ENCODE measurements at places on chromosomes 6 and 20.

DNA sequence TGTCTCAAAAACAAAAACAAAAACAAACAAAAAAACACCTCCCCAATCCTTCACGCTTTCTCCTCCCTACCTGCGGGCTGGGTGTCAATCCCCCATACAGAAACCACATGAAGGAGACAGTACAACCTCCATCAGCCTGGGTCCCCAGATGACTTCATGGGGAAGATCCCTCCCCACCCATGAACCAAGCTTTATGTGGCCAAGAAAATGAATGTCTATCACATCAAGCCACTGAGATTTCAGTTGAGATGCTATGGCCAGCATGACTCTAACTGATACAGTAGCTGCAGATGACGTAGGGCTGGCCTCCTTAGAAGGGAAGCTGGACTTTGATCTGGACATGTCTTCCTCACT is 21.2 kb upstream of the BNIP5 start:
- DNase-seq = no peak

DNA sequence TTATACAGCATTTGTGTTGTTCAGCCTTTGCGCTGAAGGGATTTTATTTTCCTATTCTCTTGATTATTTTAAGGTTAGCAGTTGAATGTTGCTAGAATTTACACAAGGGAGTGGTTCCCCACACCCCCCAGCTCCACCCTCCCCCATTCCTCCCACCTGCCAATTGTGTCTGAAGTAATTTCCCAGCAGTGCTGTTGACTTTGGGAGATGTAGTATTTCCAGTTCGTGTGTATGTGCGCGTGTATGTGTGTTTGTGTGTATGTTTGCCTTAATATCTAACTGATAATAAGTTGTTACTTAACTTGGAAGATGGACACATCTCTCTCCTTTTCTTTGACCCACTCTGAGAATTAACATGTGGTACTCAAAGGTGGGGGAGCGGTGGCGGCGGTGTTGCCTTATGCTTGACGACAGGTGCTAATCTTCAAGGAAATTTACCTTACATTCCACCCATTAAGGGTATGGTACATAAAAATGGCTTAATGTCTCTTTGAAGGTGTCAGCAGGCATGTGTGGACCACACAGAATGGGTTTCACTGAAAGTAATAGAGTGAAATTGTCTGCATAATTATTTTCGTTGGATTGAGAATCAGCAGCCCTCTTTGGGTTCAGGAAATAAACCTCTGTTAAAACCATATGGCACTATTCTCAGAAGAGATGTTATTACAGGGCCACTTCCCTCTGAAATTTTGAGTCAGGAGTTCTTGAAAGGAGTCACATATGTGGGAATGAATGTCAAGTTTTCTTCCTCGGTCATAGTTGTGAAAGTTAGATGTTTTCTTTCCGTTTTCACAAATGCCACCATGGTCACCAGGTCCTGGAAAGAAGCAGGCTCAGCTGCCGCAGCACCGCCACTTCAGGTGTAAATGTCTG is 95.6 kb upstream of the SUPT3H start:
- DNase-seq = no peak

DNA sequence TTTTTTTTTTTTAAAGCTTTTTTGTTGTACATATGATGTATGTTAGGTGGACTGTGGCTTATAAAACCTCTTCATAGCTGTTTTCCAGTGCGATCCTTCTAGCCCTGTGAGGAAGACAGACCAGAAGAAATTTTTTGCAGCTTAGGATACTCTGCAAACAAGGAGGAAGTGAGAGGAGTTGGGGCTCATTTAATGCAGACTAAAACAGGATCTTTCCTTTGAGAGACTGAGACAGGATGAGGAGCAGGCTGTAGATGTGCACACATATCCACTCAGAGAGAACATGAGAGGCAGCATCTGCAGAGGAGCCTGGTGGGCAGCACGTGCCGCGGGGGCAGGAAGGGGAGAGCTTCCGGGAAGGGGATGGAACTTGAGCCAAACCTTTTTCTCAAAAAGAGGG is 45.7 kb downstream of the PPARD start:
- DNase-seq = no peak

DNA sequence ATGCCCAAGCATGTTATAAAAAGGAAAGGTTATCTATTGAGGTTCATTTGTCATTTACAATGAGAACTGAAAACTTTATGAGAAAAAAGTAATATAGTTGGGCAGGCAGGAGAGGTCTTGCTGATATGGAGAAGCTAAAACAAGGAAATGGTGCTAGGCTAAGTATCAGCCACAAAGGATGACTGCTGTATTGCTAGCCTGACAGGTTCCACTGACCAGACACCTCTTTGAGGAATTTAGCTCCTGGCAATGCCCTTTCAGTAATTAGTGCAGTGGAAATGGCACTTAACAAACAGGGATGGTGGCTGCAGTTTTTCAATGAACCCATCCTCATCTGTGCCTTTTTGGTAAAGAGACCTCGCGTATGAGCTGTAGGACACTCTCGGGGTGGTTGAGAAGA is 284.4 kb downstream of the ZFAND3 start:
- DNase-seq = no peak

DNA sequence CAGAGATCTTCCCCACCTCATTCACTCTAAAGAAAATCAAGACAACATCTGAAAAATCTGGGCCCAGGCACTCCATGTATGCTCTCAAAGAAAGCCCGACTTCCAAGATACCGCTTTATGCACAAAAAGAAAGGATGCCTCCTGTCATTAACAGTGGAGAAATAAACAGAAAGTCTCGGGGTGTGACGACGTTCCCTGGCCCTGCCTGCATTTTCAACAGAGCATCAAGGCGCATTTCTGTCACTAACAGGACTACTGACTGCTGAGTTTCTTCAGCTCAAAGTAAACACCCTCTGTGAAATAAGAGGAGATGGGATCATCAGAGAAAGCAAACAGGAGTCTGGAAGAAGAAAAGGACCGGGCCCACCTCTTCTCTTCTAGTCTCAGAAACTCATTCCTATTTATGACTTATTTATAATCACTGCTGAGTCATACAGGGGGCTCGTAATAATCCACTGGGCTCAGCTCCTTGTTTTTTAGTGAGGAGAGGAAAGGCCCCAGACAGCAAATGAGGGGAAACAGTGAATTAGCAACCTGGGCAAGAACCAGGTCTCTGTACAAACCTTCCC is 99.7 kb downstream of the ZMYND8 start:
- DNase-seq = no peak

DNA sequence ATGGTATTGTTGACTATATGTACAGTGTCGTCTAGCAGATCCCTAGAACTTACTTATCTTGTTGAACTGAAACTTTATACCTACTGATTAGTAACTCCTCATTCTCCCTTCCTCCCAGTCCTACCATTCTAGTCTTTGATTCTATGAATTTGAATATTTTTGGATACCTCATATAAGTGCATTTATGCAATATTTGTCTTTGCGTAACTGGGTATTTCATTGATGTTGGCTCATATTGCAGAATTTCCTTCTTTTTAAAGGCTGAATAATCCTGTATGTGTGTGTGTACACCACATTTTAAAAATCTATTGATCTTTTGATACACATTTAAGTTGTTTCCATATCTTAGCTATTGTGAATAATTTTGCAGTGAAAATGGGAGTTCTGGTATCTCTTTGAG is 119.9 kb downstream of the SOX4 start:
- DNase-seq = no peak

DNA sequence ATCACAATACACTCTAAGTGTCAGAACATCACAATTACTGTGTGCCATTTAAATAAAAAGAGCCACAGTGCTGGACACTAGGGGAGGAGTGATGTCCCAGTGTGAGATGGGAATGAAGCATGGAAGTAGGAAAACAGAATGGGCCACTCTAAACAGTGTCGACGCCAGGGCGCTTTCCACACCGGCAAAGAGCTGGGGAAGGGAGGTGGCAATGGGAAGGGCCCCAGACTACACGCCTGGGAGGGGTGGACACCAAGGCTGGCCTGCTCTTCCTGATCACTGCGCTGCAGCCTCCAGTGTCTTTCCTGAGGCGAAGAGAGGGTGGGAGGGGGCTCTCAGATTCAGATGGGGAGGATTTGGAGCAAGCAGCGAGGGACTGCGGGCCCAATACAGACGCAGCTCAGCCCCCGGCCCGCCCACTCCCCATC is 75.9 kb downstream of the ERMARD start:
- DNase-seq = no peak

DNA sequence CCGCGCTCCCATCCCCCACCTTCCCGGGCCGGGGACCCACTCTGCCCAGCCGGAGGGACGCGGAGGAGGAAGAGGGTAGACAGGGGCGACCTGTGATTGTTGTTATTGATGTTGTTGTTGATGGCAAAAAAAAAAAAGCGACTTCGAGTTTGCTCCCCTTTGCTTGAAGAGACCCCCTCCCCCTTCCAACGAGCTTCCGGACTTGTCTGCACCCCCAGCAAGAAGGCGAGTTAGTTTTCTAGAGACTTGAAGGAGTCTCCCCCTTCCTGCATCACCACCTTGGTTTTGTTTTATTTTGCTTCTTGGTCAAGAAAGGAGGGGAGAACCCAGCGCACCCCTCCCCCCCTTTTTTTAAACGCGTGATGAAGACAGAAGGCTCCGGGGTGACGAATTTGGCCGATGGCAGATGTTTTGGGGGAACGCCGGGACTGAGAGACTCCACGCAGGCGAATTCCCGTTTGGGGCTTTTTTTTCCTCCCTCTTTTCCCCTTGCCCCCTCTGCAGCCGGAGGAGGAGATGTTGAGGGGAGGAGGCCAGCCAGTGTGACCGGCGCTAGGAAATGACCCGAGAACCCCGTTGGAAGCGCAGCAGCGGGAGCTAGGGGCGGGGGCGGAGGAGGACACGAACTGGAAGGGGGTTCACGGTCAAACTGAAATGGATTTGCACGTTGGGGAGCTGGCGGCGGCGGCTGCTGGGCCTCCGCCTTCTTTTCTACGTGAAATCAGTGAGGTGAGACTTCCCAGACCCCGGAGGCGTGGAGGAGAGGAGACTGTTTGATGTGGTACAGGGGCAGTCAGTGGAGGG is 2.8 kb downstream of the SOX4 start:
- peak; percentile 68 for DNase-seq

DNA sequence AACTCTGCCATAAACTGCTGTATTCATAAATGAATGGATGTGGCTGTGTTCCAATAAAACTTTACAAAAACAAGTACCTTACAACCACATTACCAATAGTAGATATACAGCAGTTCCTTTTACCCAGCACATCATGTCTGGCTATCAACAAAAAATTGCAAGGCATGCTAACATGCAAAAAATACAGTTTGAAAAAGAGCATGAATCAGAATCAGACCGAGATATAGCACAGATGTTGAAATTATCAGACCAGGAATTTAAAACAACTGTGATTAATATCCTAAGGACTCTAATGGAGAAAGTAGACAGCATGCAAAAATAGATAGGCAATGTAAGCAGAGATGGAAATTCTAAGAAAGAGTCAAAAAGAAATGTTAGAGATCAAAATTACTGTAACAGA is 8.4 kb upstream of the NUS1 start:
- DNase-seq = no peak

DNA sequence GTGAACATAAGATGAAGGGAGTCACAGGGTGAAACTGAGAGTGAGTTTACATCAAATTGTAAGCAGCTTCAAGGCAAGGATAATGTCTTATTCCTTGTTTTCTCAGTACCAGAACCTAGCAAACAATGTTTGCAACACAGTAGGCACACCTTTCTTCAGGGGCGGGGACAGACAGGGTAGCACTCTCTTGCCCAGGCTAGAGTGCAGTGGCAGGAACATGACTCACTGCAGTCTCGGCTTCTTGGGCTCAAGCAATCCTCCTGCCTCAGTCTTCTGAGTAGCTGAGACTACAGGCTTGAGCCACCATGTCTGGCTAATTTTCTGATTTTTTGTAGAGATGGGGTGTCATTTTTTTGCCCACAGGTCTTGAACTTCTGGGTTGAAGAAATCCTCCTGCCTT is 299.8 kb downstream of the CD83 start:
- DNase-seq = no peak

- DNase-seq = no peak
Observed at GRCh38 chr6:169293196-169293595, 39.5 kb upstream of the THBS2 start.

DNA sequence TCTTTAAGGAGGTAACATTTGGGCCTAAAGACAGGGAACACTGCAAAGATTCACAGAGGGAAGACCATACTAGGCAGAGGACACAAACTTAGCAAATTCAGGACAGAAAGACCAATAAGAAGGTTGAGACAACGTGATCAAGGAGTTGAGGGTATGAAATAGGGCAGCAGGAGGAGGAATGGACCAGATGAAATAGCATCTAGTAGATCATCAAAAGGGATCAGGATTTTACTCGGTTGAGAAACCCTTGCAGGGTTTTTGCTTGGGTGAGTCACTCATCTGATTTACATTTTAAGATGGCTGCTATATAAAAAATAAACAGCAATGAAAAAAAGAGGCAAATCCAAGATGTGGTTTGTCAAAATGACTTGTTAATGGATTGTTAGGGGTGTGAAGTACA is 4.7 kb downstream of the BCLAF1 start:
- no peak for DNase-seq

GRCh38 chr6:163775313-163775712 is 360.8 kb downstream of the QKI start:
- DNase-seq = no peak

- DNase-seq = no peak
Observed at GRCh38 chr20:51910321-51911050, 108.2 kb upstream of the SALL4 start.

DNA sequence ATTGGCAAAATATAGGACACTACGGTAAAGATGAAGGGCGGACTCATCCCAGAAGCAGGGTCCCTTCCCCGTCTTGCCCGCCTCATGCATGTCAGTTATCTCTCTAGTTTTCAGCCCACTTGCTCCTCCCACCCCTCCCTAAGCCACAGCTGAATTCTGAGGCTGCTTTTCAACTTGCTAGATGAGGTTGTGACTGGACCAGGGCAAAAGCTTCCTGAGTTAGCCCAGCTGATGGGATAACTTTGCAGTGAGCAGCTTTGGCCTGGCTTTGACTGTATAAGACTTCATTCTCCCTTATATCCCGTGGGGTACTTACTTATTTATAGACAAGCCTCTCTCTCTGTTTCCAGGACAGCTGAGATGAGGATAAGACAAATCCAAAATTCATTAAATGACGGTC is 23.2 kb downstream of the GHRH start:
- DNase-seq = no peak

GRCh38 chr6:357261-357790 is 34.2 kb upstream of the IRF4 start:
- peak; percentile 36 for DNase-seq

DNA sequence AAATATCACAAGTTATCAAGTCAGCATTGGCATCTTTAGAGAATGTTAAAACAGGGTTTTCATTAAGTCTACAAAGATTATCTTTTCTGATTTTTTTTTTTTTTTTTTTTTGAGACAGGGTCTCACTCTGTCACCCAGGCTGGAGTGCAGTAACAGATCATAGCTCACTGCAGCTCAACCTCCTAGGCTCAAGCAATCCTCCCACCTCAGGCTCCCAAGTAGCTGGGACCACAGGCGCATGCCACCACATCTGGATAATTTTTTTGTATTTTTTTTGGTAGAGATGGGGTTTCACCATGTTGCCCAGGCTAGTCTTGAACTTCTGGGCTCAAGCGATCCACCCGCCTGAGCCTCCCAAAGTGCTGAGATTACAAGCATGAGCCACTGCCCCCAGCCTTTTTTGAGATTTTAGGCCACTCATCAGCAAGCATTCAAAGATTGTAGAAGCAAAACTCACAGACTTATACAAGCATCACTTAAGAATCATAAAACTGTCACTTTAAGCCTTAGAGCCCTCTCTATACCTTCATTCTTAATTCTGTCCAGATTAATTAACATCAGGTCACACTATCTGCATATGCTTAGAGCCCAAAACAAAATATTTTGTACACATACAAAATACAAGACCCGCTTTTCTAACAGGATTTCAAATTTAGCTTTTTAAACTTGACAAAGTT is 32.6 kb downstream of the NCOA6 start:
- no peak for DNase-seq

Data from 8988T (cell line).